ENCODE measurements at places on chromosomes 13 and 19. TPM values are rescaled to one million over a fixed set of nuclear protein-coding genes. Genes with fewer than 3 reads are reported as not detected.

The PRSS57 gene
- polyA plus RNA-seq, result 1.5 TPM

The ZNF440 gene
- polyA plus RNA-seq, result 13.3 TPM

The MAP4K1 gene
- 0.99 TPM for polyA plus RNA-seq

The CGB3 gene
- polyA plus RNA-seq, result not detected

The FGF14 gene
- not detected for polyA plus RNA-seq

The S1PR5 gene
- 0.12 TPM for polyA plus RNA-seq

The SPPL2B gene
- polyA plus RNA-seq, result 81.2 TPM

The PDE4C gene
- polyA plus RNA-seq, result 0.81 TPM

The JSRP1 gene
- polyA plus RNA-seq, result 1.2 TPM

The IZUMO4 gene
- polyA plus RNA-seq, result 1.6 TPM

DNA sequence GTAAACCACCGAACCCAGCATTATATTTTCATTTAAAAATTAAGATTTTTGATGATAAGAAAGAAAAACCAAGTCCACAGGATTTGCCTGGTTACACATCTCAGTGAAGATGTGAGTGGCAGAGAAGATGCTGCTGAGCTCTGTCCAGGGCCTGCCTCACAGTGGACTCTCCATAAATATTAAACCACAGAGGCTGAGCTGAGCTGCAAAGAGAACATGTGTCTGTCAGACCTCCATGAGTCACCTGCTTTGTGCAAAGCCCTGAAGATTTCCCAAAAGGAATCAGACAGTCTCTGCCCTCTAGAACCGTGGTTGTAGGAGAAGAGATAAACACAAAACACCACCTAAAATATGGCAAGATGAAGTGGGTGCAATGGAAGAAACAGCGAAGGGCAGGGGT lies 127.2 kb upstream of the TSC22D1 start:
- DNase-seq, result no peak

- DNase-seq, result peak; percentile 96
These were observed 20.4 kb downstream of the LMTK3 start for GRCh38 chr19:48490981-48491792.

- no peak for DNase-seq
These were observed 136.4 kb downstream of the URI1 start for GRCh38 chr19:30078381-30078910.

- no peak for DNase-seq
These were observed at the start of gene KLK11 for GRCh38 chr19:51026554-51026831. Gene KLK11 (minus strand): TSS chr19:51026616. CDS start chr19:51025631, 985 bp downstream.

GRCh38 chr19:18895824-18896341 lies at the start of gene CERS1:
Gene CERS1 (minus strand): TSS chr19:18896158. CDS start chr19:18896072, 86 bp downstream.
- DNase-seq, result peak; percentile 37

DNA sequence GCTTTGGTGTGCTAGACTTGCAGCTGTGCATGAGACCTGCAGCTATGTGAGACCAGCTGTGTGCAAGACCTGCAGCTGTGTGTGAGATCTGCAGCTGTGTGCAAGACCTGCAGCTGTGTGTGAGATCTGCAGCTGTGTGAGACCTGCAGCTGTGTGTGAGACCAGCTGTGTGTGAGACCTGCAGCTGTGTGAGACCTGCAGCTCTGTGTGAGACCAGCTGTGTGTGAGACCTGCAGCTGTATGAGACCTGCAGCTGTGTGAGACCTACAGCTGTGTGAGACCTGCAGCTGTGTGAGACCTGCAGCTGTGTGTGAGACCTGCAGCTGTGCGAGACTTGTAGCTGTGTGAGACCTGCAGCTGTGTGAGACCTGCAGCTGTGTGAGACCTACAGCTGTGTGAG lies 6.7 kb upstream of the DCUN1D2 start:
- no peak for DNase-seq

DNA sequence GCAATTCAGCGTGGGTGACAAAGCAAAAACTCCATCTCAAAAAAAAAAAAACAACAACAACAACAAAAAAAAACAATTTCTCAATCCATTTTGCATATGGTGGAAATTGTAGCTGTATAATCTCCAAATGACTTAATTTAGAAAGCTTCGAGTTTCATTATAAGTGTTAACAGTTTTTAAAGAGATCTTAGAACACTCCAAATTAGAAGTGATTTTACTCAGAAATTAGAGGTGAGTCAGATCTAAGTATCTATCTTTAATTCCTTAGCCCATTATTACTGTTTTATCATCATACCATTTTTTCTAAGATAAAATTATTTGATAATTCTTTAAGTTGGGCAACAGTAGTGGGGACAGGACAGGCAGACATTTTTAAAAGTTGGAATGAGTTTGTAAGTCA lies 60.5 kb downstream of the ZMYM2 start:
- no peak for DNase-seq

GRCh38 chr19:18634612-18635297 lies 2.1 kb upstream of the KLHL26 start:
- DNase-seq, result no peak

- no peak for DNase-seq
These were observed 278.6 kb upstream of the EDNRB start for GRCh38 chr13:78197231-78197630.

DNA sequence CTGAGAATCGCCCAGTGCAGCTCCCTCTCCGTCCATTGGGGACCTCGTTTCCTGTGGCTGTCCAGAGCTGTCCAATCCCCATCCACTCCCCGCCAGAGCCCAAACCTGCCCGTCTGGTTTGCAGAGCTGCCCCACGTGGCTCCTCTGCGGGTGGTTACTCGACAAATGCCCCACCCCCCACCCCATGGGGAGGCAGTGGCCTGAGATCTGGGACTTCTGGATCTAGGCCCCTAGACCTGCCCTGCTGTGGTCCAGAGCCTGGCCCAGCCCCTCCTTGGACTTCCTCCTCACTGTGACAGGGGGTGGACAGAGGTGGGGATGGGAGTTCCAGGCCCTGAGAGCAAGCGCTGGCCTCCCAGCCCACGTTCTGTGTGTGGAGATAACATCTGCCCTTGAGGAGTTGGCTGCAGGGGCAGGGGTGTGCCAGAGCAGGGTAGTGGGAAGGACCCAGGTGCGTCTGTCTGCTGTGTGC lies 29.1 kb downstream of the PAK4 start:
- DNase-seq, result peak; percentile 81

DNA sequence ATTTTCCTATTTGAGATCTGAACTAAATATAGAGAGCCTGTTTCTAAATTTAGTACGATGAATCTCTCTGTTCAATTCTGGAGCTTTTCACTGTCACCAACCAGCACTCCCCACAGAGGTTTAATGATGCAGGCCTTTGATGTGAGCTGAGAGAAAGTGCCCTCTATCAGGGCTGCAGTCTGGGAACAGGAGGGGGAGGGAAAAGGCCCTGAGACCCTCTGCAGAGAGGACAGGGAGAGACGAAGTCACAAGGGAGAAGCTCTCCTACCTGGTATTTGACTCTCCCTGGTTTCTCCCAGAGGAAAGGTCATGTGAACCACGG lies 206.8 kb upstream of the SOX1 start:
- no peak for DNase-seq

- DNase-seq, result peak; percentile 83
These were observed 1.5 kb upstream of the MYO1F start for GRCh38 chr19:8578642-8579265.

DNA sequence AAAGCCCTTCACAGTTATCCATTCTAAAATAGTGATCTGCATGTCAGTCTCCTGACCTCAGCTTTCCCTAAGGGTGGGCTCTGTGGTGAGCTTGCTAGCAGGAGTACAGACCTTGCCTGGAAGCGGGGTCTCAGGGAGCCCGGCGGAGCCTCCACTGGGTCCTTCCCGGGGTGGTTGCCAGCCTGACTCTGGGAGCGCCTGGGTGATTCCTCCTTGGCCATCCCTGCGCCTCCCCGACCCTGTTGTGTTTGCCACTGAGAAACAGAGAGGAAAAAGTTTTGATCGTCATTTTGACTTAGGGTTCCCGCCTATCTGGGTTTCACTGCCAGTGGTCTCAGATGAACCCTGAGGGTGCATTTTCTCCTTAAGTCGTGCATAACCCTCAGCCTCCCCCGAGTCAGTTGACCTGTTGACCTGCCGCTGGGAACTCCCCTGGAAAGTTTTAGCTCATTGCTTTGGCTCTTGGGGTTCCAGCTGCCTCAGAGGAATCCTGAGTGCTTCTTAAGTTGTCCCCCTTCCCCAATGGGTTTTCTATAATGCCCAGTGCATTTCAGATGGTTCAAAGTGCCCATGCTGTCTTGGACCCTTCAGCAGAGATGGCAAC lies 117.8 kb downstream of the RAB20 start:
- no peak for DNase-seq

GRCh38 chr13:111486331-111486730 lies 165.9 kb downstream of the TEX29 start:
- DNase-seq, result no peak

DNA sequence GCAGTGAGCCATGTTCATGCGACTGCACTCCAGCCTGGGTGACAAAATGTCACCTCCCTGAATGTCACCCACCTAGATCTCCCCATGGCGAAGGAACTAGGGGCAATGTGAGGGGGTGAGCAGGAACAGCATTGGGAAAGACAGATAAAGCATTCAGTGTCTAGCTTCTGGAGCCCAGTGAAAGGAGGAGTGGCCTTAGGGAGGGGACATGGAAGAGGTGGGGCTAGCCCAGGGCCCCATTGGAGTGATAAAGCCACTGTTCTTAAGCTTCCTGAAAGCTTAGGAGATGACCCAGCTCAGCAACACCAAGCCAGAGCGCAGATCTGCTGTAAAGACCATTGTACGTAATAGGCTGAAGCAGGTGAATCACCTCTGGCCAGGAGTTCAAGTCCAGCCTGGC lies 13.0 kb upstream of the KCNN1 start:
- DNase-seq, result peak; percentile 87

GRCh38 chr13:31747966-31748365 lies 8.6 kb downstream of the RXFP2 start:
- DNase-seq, result no peak

- DNase-seq, result peak; percentile 5
These were observed 10.7 kb downstream of the NUCB1 start for GRCh38 chr19:48910803-48911202.

DNA sequence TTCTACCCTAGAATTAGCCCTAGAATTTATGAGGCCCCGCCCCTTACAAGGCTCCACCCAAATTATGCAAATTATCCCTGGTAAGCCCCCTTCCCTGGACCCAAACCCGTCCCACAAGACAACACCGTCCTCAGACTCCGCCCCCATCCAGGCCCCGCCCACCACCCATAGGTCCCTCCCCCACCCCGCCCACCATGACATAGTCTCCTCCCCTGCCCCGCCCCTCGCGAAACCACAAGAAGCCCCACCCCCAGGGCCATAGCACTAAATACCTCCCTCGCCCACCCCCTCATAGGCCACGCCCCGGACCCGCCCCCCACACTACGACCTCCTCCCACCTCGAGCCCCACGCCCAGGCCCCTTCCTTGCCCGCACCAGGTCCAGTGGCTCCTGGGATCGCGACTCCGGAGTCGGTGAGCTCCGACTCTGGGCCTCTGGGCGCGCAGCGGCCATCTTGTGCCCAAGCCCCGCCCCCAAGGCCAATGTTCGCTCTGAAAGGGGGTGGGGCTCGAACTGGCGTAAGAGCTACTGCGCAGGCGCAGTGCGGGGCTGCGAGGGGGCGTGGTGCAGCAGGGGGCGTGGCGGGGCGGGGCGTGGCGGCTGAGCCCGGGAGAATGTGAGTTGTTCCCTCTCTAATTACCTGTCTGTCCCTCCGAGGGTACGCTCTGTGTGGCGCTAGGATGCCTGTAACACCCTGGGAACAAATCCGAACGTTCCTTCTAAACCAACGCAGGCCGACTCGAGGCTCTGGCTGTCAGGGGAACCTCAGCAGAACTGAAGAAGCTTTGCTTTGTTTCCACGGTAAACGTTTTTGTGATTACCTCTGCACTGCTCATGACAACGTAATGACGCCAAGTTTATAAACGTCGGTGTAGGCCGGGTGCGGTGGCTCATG lies at the start of gene ZNF784:
Gene ZNF784, minus strand, starts transcription at position 458 of the 895 bp plus-strand sequence. Its CDS starts 5 bp downstream, at position 453.
- peak; percentile 95 for DNase-seq

DNA sequence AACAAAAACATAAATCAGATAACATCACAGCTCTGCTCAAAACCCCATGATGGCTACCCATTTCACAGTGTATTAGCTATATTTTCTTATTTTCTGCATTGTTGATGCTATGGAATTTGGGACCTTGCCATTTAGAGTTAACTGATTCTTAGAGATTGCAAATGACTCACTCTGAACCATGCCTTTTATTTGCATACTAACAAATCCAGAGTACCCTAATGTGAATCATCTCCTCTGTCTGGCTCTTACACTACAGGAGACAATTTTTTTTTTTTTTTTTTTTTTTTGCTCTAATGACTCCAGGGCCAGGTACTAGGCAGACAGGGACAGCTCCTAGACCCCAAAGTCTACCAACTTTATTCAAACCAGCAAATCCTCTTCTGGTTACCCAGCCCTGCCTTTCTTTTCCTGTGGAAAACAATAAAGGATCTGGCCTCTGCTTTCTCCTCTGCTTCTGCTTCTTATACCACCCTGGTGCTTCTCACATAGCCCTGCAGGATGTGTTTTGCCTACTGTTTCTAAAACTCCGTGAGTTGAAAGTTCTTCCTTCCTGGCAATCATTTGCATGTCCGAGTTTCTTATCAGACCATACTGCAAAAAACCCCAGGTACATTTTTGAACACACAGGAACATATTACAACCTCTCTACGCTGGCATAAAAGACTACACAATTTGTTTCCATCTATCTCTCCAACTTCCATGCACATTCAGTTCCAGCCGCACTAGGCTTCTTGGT lies 10.6 kb upstream of the ZNF460 start:
- DNase-seq, result peak; percentile 12

- no peak for DNase-seq
These were observed 782 bp downstream of the CYSLTR2 start for GRCh38 chr13:48654511-48654910.

- no peak for DNase-seq
These were observed 24.0 kb upstream of the ANKRD10 start for GRCh38 chr13:110938662-110939421.

DNA sequence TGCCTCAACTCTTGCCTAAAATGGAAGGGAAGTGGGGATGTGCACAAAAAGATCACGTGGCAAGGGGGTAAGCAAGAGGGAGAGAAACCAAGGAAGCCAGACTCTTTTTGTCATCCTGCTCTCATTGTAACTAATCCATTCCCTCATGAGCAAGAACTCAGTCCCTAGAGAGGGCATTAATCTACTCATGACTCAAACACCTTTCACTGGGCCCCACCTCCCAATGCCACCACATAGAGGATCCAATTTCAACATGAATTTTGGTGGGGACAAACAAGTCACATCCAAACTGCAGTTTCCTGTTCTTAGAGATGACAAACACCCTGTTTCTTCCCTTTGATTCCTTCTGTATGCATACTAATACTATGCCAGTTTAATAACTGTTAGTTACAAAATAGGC lies 11.2 kb upstream of the CHST8 start:
- DNase-seq, result no peak

DNA sequence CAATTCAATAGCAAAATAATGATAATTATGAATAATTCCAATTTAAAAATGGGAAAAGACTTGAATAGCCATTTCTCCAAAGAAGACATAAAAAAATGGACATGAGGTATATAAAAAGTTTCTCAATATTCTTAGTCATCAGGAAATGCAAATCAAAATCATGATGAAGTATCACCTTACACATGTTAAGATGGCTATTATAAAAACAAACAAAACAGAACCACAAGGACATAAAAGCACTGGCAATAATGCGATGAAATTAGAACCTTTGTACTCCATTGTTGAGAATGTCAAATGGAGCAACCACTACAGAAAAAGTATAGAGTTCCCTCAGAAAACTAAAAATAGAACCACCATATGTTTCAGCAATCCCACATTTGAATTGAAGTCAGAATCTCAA lies 1186.1 kb downstream of the SLITRK5 start:
- no peak for DNase-seq

GRCh38 chr13:46173656-46174055 lies 8.3 kb downstream of the LCP1 start:
- DNase-seq, result no peak
